Lung (tissue), 17 donors: ENCODE measurements at places on chromosomes 11 and 22. TPM values are rescaled to one million over a fixed set of nuclear protein-coding genes. Genes with fewer than 3 reads are reported as not detected.

KCTD14 gene
- 6.4 TPM for total RNA-seq

TRIM66 gene
- total RNA-seq = 20.0 TPM

- no peak for DNase-seq
Observed at GRCh38 chr11:118705111-118705741, 25.8 kb upstream of the TREH start.

TMEM191B gene
- 8.1 TPM for total RNA-seq

- DNase-seq = peak; percentile 98
Observed at GRCh38 chr22:38201711-38202436, at the start of gene MAFF. Gene MAFF, plus strand, starts transcription at chr22:38201994. Its CDS starts 11,860 bp downstream, at chr22:38213854.

GRCh38 chr11:28026634-28027290 lies 81.2 kb downstream of the KIF18A start:
- no peak for DNase-seq

GRCh38 chr11:127656116-127656836 lies 655.7 kb upstream of the KIRREL3 start:
- DNase-seq = peak; percentile 34

DNA sequence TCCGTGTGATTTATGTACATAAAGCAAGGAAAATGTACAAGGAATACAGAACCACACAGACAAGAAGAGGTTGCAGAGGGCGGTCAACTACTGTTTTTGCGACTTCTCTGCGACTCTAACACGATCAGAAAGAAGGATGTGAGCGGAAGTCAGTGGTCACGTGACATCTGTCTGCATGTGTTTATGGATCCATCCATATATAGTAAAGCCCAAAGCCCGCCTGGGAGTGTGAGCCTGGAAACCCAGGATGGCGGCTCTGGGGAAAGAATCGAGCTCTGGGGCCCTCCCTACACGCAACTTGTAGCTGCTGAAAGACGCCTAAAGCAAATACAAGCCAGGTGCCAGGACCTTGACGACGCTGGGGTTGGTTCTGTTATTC lies 8.8 kb downstream of the OSBPL5 start:
- peak; percentile 65 for DNase-seq
